ENCODE measurements at places on chromosomes 7 and 10. TPM values are rescaled to one million over a fixed set of nuclear protein-coding genes. Genes with fewer than 3 reads are reported as not detected.

Gene MNX1
- 86.5 TPM for total RNA-seq

Gene TMEM130
- 0.20 TPM for total RNA-seq

Gene HOXA1
- 31.2 TPM for total RNA-seq

Gene ANXA8L1
- total RNA-seq = not detected

Gene CTNNA3
- 1.7 TPM for total RNA-seq

Gene RBP4
- total RNA-seq = 0.72 TPM

Gene ENTPD1
- total RNA-seq = not detected

Gene ECHDC3
- total RNA-seq = 2.4 TPM

Gene RINT1
- total RNA-seq = 26.0 TPM

Gene CYP2C9
- total RNA-seq = 0.34 TPM

Gene BUD31
- 102 TPM for total RNA-seq

All from progenitor cell of endocrine pancreas (in vitro differentiated cells).